ENCODE measurements at places on chromosomes 16 and 17.

- DNase-seq, result no peak
Observed at GRCh38 chr16:3881499-3881990, 1.0 kb upstream of the CREBBP start.

DNA sequence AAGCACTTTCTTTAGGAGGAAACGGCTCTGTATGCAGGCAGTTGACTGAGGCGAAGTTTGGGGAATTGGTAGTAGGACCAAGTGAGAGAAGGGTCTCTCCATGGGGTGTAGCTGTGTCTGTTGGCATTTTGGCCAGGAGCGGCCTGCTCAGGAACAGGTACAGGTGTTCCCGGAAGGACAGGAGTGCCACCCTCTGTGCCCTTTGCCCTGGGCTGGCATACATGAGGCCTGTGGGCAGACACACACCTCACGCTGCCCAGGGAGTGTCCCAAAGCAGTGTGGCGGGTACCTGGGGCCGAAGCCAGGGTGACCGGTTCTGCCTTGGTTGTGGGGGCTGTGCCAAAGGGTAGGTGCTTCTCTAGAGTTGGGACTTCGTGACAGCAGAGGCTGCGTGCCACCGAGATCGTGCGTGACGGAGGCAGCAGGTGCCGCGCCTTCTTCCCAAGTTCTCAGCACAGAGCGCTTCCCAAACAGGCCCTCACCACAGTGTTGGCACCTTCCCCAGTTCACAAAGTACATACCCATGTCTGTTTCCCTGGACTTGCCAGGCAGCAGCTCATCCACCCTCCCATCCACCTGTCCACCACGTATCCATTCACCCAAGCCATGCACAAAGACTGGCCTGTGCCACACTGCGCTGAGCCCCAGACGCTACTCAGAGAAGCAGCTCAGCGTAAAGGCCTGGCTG is 19.9 kb upstream of the TCF25 start:
- no peak for DNase-seq

GRCh38 chr17:21089145-21089544 is 37.6 kb upstream of the DHRS7B start:
- DNase-seq, result no peak

DNA sequence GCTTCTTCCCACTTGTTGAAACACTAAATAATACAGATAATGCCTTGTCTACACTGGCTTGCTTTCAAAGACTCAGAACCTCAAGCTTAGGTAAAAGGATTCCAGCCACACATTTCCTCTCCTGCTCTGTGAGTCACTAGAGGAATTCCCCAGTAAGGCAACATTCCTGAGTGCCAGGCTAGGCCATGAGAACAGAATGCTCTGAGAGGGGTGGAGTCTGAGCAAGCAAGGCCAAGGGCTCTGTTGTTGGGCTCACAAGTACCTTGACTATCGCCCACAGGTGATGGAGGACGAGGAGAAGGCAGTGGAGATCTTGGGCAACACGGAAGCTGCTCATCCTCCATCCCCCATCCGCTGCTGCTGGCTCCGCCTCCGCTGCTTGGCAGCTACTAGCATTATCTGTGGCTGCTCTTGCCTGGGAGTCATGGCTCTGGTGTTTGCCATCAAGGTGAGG is 6.7 kb upstream of the PHKG2 start:
- DNase-seq, result no peak

DNA sequence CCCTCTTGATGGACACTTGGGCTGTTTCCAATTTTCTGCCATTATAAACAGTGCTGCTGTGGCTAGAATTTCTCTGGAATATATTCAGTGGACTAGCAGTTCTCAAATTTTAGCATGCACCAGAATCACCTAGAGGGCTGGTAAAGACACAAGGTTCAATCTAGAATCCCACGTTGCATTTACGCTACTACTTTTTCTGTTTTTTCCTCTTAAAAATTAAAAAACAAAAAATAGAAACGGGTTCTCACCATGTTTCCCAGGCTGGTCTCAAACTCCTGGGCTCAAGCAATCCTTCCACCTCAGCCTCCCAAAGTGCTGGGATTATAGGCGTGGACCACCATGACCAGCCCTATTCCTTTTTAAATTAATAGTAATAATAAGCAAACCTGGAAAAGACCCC is 14.5 kb upstream of the PRM1 start:
- no peak for DNase-seq
